Cerebellum (tissue), 4 donors: ENCODE measurements at places on chromosomes 4 and X. TPM values are rescaled to one million over a fixed set of nuclear protein-coding genes. Genes with fewer than 3 reads are reported as not detected.

Gene GC
- total RNA-seq: not detected

- DNase-seq: no peak
These were observed 216.6 kb downstream of the NR3C2 start for GRCh38 chr4:148225639-148226038.

DNA sequence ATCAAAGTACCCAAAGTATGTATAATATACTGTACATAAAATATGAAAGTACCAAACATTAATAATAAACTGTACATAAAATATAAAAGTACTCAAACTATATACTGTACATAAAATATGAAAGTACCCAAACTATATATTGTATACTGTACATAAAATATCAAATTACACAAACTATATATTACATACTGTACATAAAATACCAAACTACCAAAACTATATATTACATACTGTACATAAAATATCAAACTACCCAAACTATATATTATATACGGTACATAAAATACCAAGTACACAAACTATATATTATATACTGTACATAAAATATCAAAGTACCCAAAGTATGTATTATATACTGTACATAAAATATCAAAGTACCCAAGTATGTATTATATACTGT lies 723.7 kb downstream of the CWH43 start:
- DNase-seq: no peak

GRCh38 chr4:1564535-1565375 lies 119.4 kb downstream of the FAM53A start:
- DNase-seq: no peak

DNA sequence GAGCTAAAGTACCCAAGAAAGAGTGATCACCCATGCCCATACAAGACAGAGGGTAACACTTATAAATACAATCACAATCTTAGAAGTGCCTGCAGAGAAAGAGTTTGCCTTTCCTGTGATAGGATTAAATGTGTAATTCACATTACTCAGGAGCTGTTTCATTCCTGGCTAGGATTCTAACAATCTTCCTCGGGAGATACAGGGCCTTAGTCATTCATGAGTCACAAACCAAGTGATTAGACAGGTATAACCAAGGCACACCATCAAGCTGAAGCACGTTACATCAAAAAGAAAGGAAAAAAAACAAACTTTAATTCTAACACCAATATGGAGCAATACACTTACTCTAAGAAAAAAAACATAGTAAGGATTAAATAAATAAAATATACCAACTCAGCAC lies 14.9 kb downstream of the ABCG2 start:
- DNase-seq: no peak

DNA sequence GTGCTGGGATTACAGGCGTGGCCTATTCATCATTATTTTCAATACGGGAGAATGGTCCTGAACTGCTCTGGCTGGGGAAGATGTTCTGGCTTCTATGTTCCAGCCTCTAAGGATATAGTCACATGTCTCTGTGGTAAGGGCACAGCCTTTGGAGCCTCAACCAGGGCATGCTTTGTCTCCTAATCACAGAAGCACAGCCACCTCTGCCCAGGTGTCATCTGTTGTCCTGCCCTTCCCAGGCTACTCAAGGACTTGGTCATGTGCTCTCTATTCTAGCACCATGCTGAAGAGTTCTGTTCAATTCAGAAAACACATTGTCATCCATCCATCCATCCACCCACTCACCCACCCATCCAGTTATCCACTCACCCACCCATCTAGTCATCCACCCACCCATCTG lies 29.5 kb downstream of the ASMTL start:
- DNase-seq: no peak

DNA sequence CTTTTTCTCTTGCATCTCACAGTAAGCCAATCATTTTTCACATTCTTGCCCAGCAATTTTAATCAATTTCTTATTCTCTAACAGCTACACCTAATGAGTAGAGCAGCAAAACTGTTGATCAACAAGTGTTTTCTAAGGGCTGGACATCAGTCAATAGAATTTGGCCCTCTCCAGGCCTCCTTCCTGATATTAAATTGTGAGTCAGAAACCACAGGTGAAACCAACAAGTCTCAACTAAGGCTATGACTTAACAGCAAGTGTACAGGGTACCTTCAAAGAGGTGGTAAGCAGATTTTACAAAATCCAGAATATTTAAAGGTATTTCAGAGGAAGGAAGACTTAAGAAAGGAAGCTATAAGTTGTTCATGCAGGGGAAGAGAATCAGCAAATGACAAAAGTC lies 156.5 kb upstream of the ARHGAP24 start:
- DNase-seq: no peak

DNA sequence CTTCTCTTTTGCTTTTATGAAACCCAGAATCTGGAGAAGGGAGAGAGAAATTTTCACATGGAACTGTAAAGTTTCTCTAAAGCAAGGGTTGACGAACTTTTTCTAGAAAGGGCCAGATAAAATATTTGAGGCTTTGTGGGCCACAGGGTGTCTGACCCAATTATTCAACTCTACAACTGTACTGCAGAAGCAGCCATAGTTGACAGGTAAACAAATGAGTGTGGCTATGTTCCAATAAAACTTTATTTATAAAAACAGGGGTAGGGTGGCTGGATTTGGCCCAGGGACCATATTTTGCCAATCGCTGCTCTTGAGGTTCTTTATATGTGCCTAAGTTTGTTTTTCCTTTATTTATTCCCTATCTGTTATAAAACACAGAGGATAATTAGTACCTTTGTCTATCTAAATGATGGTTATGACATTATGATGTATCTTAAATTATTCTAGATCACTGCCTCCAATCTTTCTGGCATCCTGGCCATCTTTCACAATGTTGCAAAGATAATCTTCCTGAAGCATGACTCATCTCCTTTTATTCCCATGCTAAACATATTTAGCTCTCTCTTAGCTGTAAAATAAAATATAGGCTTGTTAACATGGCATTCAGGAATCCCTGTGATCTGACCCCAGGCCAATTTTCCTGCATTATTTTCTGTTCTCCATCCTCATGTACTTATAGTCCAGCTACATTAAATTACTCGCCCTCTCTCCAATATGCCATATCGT lies 106.8 kb upstream of the CBLL2 start:
- no peak for DNase-seq

Gene ZCCHC12
- 41.1 TPM for total RNA-seq

DNA sequence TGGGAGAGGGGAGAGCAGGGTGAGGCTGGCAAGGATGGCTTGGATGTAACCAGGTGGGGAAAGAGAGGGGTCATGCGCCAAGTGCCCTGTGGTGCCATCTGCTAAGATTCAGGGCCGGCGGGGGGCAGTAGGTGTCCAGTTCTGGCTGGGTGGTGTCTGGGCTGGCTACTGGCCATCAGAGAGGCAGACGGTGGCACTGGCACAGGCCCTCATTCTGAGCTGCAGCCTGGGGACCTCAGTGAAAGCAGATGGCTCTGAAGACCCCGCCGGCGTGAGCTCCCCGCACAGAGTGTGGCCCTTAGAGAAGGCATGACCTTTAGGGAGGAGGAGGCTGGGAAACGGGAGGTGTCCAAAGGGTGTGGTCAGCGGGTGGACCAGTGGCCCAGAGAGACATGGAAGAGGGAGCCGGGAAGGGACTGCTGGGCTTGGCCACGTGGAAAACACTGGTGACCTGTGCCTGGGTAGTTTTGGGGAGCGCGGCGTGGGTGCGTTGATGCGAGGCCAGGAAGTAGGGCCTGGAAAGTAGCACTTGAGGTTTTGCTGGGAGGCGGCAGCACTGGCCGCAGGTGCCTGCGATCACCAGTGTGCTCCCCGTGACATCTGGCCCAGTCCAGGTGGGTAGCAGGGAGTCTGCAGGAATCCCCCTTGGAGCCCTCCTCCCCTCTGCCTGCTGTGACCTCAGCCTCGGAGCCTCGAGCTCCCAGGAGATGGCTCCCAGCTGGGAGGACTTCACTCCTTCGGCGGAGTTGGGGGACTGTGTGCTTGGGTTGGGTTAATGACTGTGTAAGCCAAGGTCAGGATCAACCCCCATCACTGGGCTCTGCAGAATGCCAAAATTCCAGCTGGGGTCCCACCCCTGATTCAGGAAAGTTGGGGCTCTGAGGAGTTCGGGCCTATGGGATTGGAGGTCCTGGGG lies 9.3 kb upstream of the SH3TC1 start:
- DNase-seq: no peak

GRCh38 chr4:77146186-77147078 lies 10.6 kb upstream of the CCNG2 start:
- DNase-seq: no peak

Gene CAPN6
- total RNA-seq: 0.54 TPM

DNA sequence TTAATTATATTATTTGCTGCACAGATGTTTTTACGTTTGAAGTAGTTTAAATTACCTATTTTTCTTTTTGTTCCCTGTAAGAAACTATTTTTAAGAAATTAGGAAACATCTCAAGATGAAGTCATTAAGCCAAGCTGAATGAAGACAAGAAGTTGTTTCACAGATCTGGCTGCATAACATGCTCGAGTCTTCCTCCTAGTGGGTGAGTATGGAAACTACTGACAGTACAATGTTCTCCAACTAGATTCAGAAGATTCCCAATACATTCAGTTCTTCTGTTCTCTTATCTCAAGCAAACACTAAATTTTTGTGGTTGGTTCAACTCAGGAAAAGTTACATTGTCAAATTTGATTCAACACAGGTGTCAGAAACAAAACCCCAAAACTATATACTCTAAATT lies 256.8 kb upstream of the VCX start:
- DNase-seq: no peak

Gene TMPRSS11F
- not detected for total RNA-seq

Gene TCEAL6
- 3.0 TPM for total RNA-seq

DNA sequence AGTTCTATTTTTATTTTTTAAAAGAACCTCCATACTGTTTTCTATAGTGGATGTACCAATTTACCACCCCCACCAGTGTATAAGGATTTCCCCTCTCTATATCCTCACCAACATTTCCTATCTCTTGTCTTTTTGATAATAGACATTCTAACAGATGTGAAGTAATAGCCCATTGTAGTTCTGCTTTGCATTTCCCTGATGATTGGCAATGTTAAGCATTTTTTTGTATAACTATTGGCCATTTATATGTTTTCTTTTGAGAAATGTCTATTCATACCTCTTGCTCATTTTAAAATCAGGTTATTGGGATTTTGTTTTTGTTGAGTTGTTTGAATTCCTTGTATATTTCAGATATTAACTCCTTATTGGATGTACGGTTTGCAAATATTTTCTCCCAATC lies 251.1 kb upstream of the HTR2C start:
- DNase-seq: no peak

DNA sequence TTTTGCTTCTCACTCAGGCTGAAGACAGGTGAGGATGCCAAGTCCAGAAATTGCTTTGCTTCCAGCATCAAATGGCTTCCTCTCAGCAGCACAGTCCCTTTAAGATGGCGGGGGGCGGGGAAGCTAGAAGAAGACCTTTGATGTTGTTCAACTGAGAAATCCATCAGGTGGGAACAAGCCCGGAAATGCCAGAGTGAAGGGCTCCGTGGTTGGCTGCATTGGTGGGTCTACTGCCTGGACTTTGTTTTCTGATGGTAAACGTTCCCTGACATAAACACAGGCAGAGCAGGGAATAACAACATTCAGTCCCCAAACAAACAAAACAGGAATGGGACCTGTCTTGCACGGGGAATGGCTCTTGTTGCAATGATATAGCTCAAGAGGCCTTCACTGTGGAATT lies 37.3 kb downstream of the APLN start:
- DNase-seq: no peak

DNA sequence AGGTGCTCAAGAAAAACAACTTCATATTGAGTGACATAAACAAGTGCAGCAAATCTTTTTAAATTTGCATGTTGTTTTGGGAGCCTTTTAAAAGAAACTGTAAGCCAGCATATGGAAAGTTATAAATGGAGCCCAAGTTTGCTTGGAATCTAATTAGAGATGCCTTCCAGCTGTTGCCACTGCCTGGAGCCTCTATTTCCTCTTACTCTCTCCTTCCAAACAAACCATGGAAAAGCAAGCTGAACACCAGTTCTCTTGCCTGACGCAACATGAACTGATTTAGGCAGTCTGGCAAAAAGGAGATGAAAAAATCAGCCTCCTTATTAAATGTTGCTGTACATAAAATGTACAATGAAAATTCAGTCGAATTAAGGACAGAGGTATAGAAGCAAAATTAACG lies 21.5 kb downstream of the ARSJ start:
- DNase-seq: no peak

Gene P2RY8
- 0.09 TPM for total RNA-seq
